ENCODE measurements at places on chromosomes 12 and 14.

DNA sequence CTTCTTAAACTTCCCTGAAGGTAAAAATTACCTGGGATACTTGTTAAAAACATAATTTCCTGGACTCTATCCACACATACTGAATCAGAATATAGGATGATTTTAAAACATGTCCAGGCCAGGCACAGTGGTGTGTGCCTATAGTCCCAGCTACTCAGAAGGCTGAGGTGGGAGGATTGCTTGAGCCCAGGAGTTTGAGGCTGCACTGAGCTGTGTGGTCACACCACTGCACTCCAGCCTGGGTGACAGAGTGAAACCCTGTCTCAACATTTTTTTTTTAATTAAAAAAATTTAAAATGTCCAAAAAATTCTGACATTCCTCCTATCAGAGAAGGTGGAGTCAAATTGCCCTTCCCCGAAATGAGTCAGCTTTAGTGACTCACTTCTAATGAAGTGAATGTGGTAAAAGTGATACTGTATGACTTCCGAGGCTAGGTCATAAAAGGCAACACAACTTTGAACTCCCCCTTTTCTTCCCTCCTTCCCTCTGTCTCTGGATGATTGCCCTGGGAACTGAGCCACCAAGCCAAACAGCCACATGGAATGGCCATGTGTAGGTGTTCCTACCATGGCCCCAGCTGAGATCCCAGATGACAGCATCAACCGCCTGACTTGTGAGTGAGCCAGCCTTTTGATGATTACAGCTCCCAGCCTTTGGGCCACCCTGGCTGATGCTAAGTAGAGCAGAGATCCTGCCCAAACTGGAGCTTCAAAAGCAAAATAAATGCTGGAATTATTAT, 36.3 kb downstream of the LIMA1 start:
- H3K27ac ChIP-seq = peak overlapping the region; percentile 86
- peaks cover 4% of the 10 kb centered on the region for H3K4me1 ChIP-seq
- H3K4me3 ChIP-seq = no peak overlapping the region
- H3K36me3 ChIP-seq = no peaks in the 10 kb centered on the region

DNA sequence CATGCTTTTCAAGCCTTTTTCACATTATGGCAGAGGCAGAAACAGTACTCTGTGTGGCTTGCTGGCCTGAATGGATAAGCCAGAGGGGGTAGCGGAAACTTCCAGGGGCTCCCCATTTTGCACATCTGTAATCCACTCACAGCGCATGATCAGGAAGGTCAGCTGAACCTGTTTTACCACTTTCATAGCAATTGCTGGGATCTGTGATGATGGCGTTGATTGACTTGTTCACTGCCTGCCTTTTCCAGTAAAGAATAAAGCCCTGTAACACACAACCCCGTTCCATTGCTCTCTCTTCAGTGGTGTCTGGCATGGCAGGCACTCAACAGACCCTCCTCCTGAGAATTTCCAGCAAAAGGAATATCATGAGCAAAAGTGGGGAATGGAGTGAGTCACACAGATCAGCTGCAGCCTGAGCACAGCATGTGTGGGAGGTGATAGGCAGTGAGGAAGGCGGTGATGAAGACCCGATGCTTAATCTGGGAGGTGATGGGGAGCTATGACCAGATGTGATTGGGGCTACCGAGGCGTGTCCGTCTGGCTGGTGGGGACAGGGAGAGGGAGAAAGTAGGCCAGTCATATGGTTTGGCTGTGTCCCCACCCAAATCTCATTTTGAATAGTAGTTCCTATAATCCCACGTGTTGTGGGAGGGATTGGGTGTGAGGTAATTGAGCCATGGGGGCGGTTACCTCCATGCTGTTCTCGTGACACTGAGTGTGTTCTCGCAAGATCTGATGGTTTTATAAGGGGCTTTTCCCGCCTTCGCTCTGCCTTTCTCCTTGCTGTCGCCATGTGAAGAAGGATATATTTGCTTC, 44.7 kb upstream of the CHST11 start:
- H3K4me3 ChIP-seq = no peak overlapping the region
- no peaks in the 10 kb centered on the region for H3K4me1 ChIP-seq
- H3K27ac ChIP-seq = no peak overlapping the region
- no peaks in the 10 kb centered on the region for H3K36me3 ChIP-seq
- H3K27me3 ChIP-seq = no peaks in the 10 kb centered on the region

DNA sequence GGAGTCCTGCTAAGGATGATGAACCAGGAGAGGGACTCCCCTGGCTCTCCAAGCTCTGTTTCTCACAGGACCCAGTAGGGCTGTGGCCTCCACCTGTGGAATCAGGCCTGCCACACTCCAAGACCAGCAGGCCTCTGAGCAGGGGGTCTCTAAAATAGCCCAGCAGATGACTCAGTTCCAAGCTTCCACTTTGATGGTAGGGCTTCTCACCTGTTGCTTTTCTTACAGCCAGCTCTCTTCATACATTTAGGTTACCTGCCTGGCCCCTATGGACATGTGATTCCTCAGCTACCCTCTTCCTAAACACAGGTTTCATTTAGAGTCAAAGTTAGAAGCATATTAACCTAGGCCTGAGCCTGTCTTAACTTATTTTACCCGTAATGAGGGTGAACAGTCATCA, 26.7 kb upstream of the ELK3 start:
- no peaks in the 10 kb centered on the region for H3K27me3 ChIP-seq
- no peaks in the 10 kb centered on the region for H3K4me1 ChIP-seq
- H3K36me3 ChIP-seq = no peaks in the 10 kb centered on the region

GRCh38 chr12:114136631-114137030, 170.5 kb upstream of the RBM19 start:
- H3K4me3 ChIP-seq = no peak overlapping the region
- no peak overlapping the region for H3K27ac ChIP-seq
- H3K27me3 ChIP-seq = peaks cover 3% of the 10 kb centered on the region
- H3K36me3 ChIP-seq = no peaks in the 10 kb centered on the region
- no peaks in the 10 kb centered on the region for H3K4me1 ChIP-seq

DNA sequence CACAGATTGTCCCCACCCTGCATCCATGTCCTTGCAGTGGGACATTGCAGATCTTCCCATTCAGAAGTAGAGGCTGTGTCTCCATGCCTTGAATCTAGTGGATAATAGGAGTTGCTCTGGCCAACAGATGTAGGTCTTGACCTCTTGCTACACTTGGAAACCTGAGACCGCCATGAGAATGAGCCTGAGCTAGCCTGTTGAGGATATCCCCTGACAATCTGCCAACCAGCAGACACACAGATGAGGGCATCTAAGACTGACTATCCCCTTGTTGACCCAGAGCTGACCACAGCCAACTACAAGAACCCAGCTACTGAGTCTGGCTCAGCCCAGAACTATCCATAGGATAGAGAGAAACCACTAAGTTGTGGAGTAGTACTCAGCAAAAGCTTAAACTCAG, 161.1 kb upstream of the NOS1 start:
- H3K27me3 ChIP-seq = no peaks in the 10 kb centered on the region
- H3K4me1 ChIP-seq = no peaks in the 10 kb centered on the region
- H3K4me3 ChIP-seq = no peak overlapping the region
- H3K27ac ChIP-seq = no peak overlapping the region
- no peaks in the 10 kb centered on the region for H3K36me3 ChIP-seq

- H3K27ac ChIP-seq = no peak overlapping the region
- H3K27me3 ChIP-seq = no peaks in the 10 kb centered on the region
- DNase-seq = no peak
- no peak overlapping the region for H3K4me3 ChIP-seq
- H3K36me3 ChIP-seq = no peaks in the 10 kb centered on the region
These were observed 229.8 kb downstream of the ALX1 start for GRCh38 chr12:85509857-85510256.

DNA sequence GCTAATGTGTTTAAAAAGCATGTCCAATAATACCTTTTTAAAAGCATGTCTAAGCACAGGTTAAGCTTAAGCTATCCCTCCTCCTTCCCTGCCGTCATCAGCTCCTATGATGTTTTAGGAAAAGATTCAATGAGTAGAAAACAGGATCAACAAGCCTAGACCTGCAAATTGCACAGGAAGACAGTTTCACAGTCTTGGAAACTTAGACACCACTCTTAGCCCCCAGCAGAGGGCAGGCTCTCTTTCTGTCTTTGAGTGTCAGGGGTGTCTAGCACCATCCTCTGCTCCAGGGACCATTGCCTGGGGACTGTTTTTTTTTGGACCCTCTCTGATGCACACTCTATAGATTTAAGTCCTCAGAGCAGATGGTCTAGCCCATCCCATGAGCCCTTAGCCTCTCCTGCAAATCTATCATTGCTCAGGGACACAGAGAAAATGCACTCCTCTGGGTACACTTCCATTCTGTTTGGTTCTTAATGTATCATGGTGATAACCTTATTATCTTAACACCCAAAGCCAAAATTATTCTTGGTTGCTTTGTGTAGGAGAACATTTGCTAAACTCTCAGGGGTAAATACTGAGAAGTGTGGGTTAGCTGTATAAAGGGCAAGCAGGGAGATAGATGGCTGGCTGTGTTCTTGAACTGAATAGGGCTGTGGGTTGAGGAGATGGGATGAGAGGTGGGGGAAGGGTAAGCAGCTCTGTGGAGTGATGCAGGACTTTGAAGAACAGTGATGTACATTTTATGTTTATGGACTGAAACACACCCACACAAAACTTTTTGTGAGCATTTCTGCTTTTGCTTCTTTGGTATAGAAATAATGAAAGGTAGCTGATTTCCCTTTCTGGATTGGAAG, 259.9 kb upstream of the DDHD1 start:
- no peaks in the 10 kb centered on the region for H3K27me3 ChIP-seq
- no peaks in the 10 kb centered on the region for H3K36me3 ChIP-seq
- no peak overlapping the region for H3K4me3 ChIP-seq
- H3K4me1 ChIP-seq = no peaks in the 10 kb centered on the region
- no peak overlapping the region for H3K27ac ChIP-seq

- no peak for DNase-seq
- H3K27ac ChIP-seq = no peak overlapping the region
- H3K4me1 ChIP-seq = no peaks in the 10 kb centered on the region
- no peaks in the 10 kb centered on the region for H3K27me3 ChIP-seq
- H3K4me3 ChIP-seq = no peak overlapping the region
- no peaks in the 10 kb centered on the region for H3K36me3 ChIP-seq
These were observed 127.2 kb downstream of the TMEM132C start for GRCh38 chr12:128394137-128394536.

DNA sequence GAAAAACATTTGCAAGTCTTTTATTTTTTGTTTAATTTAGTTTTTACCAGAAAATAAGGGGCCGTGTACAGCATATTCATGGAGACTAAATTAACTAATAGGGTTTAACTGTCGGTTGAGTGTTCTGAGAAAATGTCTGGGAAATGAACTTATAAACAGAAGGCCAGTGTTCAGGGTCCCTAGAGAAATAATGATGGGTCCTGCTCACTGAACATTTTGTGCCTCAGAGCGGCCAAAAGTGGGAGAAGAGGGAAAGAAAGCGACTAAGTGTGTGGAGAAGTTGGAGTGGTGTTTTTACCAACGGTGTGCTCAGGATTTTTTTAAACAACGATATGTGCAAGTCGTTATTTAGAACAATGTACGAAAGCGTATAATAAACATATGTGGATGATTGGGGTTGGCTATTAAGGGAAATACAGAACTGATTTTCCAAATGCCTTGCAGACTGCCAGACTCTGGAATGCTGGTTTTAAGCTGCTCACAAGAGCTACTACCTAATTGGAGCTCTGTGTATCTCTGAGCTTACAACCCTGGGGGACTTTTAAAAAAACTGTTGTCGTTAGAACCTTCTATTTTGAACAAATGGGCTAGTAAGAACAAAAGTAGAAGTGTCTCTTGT, 166.7 kb downstream of the SLC38A4 start:
- no peak for DNase-seq
- no peaks in the 10 kb centered on the region for H3K27me3 ChIP-seq
- no peak overlapping the region for H3K4me3 ChIP-seq
- peak overlapping the region; percentile 15 for H3K27ac ChIP-seq

DNA sequence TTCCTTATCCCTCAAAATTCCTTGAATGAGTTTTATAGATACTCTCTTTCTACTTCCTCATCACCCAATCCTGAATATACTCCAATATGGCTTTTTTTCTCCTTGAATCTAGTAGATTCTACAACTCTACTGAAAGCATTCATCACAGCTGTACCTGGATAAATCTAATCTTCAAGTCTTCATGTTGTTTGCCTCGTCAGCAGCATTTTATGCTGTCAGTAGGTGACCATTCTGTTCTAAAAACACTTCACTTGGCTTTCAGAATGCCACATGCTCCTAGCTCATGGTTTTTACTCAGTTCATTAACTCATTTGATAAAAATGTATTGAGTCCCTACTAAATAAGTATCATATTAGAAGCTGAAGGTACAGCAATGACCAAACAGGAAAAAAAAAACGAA, 113.3 kb downstream of the NOVA1 start:
- no peak overlapping the region for H3K4me3 ChIP-seq
- H3K36me3 ChIP-seq = no peaks in the 10 kb centered on the region
- no peak overlapping the region for H3K27ac ChIP-seq
- DNase-seq = no peak
- no peaks in the 10 kb centered on the region for H3K27me3 ChIP-seq

GRCh38 chr12:64840949-64841717, 16.7 kb downstream of the TBC1D30 start:
- no peaks in the 10 kb centered on the region for H3K4me1 ChIP-seq

DNA sequence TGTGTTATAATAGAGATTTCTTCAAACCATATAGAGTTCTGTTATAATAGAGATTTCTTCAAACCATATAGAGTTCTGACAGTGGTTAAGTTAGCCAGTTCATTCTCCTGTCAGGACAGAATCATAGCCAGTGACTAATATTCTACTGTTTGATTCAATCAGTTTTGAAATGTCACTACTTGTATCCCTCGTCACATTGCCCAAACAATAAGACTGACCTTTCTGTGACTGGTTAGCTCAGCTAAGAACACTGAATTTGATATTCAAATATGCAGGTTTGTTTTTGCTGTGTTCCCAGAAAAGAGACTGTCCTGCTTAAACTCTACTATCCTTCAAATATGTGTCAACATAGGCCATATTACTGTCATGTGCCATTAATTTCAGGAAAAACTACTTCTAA, 74.4 kb downstream of the ALG10B start:
- no peaks in the 10 kb centered on the region for H3K27me3 ChIP-seq
- DNase-seq = no peak
- H3K4me1 ChIP-seq = no peaks in the 10 kb centered on the region
- no peak overlapping the region for H3K4me3 ChIP-seq
- H3K27ac ChIP-seq = no peak overlapping the region

- no peaks in the 10 kb centered on the region for H3K4me1 ChIP-seq
- H3K27me3 ChIP-seq = no peaks in the 10 kb centered on the region
- DNase-seq = no peak
- H3K4me3 ChIP-seq = no peak overlapping the region
- no peaks in the 10 kb centered on the region for H3K36me3 ChIP-seq
- H3K27ac ChIP-seq = no peak overlapping the region
These were observed 132.3 kb downstream of the ADGRD1 start for GRCh38 chr12:131085816-131086591.

GRCh38 chr12:59070322-59070933, 150.1 kb upstream of the LRIG3 start:
- no peaks in the 10 kb centered on the region for H3K27me3 ChIP-seq
- H3K27ac ChIP-seq = no peak overlapping the region
- no peaks in the 10 kb centered on the region for H3K4me1 ChIP-seq
- no peaks in the 10 kb centered on the region for H3K36me3 ChIP-seq
- DNase-seq = no peak
- H3K4me3 ChIP-seq = no peak overlapping the region

GRCh38 chr14:103310576-103311095, 23.4 kb upstream of the EIF5 start:
- H3K4me1 ChIP-seq = no peaks in the 10 kb centered on the region
- no peak overlapping the region for H3K27ac ChIP-seq
- H3K27me3 ChIP-seq = no peaks in the 10 kb centered on the region
- no peaks in the 10 kb centered on the region for H3K36me3 ChIP-seq
- no peak overlapping the region for H3K4me3 ChIP-seq

- no peak for DNase-seq
- H3K27ac ChIP-seq = no peak overlapping the region
- no peaks in the 10 kb centered on the region for H3K4me1 ChIP-seq
- H3K36me3 ChIP-seq = no peaks in the 10 kb centered on the region
- no peak overlapping the region for H3K4me3 ChIP-seq
These were observed 257.8 kb upstream of the ARHGAP5 start for GRCh38 chr14:31819281-31819680.
